ENCODE measurements at places on chromosomes 16 and 17.

- peak; percentile 6 for DNase-seq
Measured at GRCh38 chr16:12186774-12187335, 210.3 kb downstream of the SNX29 start.

DNA sequence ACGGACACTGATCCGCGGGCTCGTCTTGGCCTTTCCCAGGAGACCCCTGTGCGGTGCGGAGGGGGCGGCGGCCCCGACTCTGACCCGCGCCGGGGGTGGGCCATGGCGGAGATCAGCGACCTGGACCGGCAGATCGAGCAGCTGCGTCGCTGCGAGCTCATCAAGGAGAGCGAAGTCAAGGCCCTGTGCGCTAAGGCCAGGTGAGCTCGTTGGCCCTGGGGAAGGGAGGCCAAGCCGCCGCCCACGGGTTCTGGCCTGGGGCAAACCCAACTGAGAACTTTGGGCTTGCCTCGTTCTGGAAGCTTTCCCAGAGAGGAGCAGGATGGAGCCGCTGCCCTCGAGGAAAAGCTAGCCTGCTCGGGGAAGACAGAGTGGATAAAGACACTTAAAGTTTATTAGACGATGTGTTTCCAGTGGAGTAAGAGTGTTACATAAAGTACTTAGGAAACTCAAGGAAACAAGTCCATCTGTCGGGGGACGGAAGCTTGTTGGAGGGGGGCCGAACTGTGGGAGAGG, 540 bp downstream of the PPP4C start:
- no peak for DNase-seq

GRCh38 chr17:50301891-50302584, 27.8 kb downstream of the TMEM92 start:
- DNase-seq: no peak

DNA sequence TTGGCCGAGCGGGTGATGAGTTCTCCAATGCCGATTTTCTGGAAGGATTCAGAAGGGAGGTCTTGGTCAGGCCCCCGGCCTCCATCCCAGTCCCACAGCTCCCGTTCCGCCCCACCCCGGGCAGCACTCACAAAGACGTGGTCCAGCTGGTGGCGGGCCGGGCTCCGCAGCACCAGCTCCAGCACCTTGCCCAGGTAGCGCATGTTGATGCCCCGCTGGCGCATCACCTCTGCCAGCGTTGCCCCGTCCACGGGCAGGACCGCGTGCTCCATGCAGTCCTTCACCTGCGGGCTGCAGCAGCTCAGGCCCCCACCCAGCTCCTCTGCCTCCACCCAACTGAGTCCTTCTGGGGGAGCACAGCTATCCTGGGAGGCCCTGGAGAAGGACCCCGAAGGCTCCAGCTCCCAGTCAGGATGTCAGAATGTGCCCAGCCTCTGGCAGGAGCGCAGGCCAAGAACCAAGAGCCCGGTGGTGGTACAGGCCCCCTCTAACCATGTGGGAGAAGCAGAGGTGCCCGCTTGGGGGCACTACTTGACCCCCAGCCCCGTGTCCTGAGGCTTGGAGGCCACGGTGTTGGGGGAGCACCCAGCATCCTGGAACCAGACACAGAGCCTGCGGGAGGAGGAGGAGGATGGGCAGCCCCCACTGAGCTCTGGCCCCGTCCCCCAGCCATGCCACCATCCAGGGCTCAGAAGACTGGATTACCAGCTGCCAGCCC, 16.2 kb downstream of the CLUH start:
- DNase-seq: no peak

- no peak for DNase-seq
Measured at GRCh38 chr16:79750311-79750710, 149.8 kb upstream of the MAF start.

GRCh38 chr17:70292366-70292765, 123.0 kb downstream of the KCNJ2 start:
- no peak for DNase-seq

DNA sequence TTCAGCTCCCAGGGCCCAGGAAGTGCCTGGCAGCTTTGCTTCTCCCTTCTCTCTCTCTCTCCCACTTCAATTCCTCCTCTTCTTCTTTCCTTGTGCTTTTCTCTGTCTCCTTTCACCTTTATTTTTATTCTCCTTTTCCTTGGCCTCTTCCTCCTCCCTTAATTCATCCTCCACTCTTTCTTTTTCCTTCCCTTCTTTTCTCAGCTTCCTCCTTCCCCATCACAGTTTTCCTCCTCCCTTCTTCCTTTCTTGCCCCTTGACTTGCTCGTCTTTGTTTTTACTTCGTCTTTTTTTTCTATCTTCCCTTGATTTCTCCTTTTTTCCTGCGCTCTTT, 99.4 kb upstream of the LHX1 start:
- no peak for DNase-seq

DNA sequence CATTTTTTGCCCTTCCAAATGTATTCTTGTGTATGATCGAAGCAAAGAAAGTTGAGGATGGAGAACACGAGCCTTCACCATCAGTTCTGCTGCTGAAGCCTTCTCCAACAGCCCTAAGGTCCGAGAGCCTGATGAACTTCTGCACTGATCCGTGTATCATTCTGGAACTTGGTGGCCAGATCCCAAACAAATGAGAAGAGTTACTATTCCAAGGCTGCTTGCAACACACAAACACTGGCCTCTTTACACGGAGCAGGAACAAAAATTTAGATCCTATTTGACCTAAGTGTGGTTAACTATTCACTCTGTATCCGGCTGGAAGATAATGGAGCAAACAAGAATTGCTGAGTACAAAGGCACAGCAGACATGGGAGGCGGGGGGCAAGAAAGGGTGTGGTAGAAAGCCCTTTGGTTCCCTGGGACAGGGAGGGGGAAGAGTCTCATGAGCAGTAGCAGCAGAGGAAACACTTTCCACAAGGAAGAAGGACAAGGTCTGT, 282.9 kb downstream of the SOX9 start:
- no peak for DNase-seq

GRCh38 chr16:79132701-79133100, 467.8 kb downstream of the MAF start:
- no peak for DNase-seq

DNA sequence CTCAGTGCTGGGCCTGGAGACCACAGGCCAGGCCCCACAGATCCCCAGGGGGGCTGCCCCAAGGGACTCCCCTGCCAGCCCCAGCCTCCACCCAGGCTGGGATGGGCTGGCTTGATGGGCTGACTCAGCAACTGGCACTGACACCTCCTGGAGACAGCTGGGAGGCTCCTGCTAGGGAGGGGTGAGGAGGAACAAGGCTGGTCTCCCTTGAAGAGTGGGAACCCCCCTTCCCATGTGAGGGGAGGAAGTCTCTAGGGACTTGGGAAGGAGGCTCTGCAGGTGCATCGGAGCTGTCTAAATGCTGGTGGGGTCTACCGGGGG, 10.4 kb downstream of the NHERF1 start:
- DNase-seq: no peak

DNA sequence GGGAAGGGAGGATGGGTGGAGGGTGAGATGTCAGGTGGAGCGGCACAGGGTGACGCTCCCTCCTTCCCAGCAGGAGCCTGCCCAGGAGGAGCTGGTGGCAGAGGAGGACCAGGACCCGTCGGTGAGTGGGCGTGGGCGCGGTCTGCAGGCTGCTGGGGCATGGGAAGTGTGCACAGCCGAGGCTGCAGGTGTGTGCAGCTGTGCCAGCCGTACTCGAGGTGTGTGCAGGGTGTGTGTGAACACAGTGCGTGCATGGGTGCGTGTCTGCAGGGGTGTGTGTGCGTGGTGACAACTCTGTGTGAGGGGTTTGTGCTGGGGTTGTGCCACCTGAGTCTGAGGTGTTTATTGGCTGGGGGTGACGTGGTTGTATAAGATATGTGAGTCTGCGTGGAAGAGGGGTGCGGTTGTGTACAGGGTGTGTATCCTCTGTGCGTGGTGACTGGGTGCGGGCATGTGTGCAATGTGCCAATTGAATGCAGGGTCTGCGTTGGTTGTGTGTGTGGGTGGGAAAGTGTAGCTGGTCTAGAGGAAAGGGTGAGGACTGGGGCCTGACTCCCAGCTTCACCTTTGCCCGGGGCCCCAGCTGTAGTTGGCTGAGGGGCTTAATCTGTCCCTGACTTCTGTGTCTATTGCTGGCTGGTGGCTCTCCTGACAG, 670 bp downstream of the TNFSF12 start:
- DNase-seq: no peak

GRCh38 chr16:80564394-80564793, 23.6 kb downstream of the DYNLRB2 start:
- DNase-seq: no peak

DNA sequence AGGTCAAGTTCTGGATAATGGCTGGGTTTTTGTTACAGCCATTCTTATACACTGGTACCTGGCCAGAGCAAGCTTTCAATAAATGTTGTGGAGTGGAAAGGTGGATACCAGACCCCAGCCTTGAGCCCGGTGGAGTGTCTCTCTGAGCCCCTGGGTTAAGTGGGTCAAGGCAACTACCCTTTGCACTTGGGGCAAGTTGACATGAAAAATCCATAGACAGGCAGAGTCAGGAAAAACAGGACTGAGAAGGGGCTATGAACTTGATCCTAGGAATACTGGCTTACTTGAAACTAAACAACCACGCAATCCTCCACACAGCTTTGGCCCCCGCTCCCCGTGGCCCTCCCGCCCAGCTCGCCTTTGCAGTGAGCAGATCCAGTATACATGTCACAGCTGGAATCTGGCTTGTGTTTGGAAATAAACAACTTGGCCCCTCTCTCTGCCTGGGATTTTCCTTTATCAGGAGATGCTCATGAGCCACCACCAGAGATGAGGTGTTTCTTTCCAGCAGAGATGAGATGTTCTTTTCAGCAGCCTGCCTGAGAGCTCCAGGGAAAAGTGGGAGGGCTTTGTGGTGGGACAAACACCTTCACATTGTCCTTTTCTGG, 65.9 kb downstream of the KSR1 start:
- DNase-seq: no peak

DNA sequence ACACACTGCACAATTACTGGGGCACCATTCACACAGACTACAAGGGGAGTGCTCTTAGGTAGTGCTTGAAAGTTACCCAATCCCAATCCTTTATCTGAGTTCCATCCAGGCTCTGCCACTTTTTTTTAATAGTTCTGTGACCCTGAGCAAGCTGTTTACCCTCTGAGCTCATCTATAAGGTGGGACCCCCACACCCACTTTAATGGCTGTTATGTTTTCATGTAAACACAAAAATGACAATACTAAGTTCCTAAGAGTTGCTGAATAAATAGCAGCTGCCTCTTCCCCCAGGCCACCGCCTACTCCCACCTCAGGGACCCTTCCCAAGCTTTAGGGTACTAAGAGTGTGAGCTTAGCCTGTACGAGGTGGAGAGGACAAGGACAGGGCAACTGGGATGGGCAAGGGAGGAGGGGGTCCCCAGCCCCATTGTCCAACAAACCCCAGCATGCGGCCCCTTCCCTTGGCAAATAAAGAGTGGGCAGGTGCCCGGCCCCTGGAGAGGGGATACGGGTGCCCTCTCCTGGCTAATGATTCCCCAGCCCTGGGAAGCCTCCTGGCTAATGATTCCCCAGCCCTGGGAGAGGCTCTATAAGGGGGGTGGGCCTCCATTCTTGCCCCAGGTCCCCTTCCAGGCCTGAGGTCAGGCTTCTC, 14.6 kb downstream of the SLC13A2 start:
- DNase-seq: no peak

DNA sequence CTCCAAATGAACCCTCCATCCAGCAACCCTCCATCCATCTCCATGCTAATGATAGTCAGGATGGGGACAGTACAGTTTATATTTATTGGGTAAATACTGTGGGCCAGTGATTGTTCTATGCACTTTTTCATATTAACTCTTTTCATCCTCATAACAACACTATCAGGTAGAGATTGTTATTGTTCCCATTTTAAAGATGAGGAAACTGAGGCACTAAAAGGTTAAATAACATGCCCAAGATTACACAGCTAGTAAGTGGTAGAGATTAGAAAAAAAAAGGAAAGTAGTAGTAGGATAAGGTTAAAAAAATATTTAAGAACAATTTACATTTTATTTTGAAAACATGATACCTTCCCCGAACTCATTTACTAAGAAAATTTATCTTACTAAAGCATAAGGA, 21.9 kb upstream of the SUPT4H1 start:
- DNase-seq: no peak

DNA sequence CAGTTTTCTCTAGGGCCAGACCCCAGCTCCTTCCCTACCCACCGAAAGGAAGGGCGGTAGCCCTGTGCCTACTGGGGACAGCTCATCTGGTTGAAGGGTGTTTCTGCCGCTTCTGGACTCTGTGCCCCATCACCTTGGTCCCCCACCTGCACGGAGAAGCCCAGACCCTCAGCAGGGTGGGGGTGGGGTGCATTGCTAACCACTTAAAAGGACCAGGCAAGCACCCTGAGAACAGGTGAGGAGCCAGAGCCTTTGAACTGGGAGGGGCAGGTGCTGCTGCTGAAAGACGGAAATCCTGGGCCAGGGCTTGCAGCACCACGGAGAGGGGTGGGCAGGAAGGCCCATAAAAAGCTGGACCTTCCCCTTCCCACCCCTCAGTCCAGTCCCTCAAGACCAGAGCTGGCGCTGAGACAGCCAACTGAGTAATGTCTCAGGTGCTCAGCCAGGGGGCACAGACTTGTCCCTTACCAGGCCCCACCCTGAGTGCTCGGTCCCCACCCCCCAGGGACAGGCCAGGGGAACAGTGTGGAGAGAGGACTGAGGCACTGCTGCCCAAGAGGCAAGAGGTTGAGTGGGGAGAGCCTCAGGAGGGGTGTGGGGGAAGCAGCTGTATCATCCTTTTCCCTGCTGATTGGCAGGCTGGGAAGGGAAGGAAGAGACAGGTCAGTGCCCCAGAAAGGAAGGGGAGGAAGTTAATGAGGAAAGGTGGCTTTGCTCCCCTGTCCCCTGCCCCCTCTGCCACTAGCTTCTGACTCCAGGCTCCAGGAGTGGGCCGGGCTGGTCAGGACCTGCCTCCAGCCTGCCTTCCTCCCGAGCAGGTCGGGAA, 10.9 kb upstream of the SP2 start:
- no peak for DNase-seq

DNA sequence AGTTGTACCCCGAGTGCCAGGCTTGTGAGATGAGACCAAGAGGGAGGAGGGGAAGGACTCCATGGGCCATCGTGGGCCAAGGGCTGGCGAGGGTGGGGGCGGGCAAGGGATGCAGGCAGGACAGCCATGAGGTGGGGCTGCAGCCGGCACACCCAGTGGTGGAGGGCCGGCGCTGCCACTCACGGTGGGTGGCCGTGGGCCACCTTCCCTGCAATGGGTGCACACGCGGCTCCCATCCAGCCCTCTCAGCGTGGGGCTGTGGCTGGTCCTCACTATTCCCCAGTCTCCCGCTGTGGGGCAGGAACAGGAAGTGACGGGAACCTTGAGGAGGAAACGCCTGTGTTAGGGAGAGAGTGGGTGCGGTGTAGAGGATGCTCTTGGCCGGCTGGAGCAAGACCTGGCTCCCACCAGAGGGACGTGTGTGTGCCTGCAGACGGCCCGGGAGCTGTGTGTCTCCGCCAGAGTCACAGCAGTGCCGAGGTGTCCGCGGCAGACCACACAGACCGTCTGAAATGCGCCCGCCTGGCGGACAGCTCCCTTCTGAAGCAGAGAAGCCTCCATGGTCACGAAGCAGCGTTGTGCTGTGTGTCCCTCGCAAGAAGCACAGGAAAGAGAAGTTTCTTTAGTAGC, 23.6 kb downstream of the CIBAR2 start:
- no peak for DNase-seq

- no peak for DNase-seq
Measured at GRCh38 chr17:61723183-61723582, 132.2 kb upstream of the NACA2 start.

- no peak for DNase-seq
Measured at GRCh38 chr17:83149761-83150251, 70.4 kb downstream of the METRNL start.

Measured in NCI-H510A treated with DMSO at 0.1 percent for 48 hours (cell line).